ENCODE measurements at places on chromosomes 12 and 14.

- DNase-seq = no peak
Observed at GRCh38 chr14:41423503-41423902, 183.2 kb upstream of the LRFN5 start.

GRCh38 chr12:124730455-124730932 lies 133.2 kb downstream of the SCARB1 start:
- no peak for DNase-seq

DNA sequence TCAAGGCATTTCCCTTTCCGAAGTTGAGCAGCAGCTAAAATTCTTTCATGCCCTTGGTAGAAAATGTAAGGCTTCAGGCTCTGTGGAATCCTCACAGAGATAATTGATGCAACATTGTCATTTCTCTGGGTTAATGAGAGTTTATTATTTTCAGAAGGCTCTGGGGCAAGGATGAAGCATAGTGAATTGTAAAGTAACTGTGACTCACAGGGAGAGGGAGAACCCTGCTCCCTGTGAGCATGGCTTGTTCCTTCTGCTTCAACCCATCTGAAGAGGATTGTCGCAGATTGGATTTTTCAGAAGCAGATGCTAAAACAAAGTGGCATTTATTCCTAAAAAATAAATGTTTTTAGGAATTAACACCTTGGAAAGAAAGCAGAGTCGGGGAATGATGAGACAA lies 41.2 kb downstream of the APOBEC1 start:
- no peak for DNase-seq

GRCh38 chr12:75690296-75690955 lies 179.0 kb upstream of the KRR1 start:
- DNase-seq = no peak

- no peak for DNase-seq
Observed at GRCh38 chr14:22797017-22797917, 18.0 kb downstream of the SLC7A7 start.

DNA sequence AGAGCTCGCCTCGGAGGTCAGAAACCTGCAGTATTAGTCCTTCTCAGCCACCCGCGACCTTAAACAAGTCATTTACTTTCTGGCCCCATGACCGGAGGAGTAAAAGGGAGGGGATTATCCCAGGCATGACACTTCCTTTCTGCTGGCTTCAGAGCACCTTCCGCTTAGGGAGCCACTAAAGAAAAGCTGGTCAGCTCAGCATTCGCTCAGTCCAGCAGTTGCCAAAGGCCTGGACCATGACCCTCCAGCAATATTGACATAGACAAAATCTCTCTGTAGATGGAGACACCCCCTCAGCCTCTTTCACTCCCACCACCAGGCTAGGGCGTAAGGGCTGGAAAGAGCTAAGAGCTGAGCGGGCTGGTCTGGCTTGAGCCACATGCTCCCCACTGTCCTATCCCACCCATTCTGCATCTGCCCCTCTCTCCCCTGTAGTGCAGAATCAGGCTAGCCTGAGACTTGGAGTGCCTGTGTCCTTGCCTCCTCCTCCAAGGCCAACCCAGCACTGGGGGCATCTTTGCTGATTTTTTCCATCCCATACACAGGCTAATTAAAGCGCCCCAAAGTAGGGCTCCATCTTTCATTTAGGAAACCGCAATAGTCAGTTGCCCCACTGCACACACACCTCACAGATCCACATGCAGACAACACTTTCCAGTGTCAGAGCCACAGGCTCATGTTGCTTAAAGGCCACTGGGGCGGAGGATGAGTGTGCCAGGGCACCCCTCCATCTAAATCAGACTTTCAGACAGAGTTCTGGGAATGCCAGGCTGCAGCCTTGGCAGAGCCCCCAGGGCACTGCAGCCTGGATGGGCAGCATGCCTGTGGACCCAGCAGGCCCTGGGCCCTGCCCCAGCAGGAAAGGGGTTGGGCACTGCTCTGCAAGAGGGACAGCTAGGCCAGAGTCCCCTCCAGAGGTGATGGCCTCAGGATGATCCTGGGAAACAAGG lies 4.0 kb upstream of the CPNE6 start:
- no peak for DNase-seq

DNA sequence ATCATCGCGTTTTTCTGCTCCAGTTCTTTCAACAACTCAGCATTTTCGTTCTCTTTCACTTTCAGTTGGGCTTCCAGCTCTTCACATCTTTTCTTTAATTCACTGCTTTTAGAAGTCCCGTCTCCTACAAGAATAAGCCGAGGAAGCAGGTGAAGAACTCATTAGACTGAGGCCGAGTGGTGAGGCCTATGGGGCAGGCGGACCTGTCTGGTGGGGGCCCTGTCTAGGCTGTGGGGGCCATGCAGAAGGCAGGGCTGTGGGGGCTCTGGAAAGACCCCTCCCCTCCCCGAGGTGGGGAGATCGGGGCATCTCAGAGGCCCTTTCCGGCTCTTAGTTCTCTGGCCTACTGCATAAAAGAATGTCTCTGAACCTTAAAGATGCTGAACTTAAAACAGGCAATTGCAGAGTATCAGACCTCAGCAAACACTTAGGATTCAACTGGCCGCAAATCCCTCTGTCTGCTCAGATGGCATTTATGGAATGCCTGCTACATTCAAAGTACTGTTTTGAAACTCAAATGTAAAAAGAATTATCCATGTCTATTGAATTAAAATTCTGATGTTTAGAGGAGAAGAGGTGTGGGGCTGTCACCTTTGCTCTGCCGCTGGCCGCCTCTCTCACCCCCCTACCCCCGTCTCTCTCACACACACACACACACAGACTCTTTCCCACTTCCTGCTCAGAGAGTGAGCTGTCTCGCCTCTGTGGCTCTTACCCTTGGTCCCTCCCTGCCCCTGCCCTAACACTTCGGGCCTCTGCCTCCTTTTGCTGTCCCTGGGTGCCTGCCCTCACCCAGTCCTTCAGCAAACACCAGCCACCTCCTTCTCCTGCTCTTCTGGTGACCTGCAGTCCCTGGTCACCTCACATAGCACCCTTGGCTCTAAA lies 34.7 kb downstream of the CCDC92 start:
- peak; percentile 15 for DNase-seq

- no peak for DNase-seq
Observed at GRCh38 chr14:50954811-50955372, 10.6 kb upstream of the PYGL start.

- no peak for DNase-seq
Observed at GRCh38 chr14:97640031-97640430, 842.8 kb downstream of the VRK1 start.

DNA sequence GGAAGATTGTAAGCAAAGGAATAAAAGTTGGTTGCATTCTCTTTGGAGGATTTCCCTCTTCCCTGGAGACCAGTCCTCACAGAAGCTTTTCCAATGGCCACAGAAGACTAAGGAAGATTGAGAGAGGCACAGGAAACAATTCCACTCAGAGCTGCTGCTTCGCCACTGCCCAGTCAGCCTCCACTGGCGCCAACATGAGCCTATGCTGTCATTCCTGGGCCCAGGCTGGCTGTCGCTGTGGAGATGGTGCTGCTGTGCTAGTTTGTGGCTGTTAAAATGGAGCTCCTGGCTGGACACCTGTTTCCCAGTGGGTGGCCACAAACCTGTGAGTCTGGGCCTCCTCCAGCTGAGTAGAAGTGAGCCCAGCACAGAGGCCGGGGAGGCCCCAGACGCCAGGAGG lies 6.6 kb downstream of the P2RX7 start:
- DNase-seq = no peak

DNA sequence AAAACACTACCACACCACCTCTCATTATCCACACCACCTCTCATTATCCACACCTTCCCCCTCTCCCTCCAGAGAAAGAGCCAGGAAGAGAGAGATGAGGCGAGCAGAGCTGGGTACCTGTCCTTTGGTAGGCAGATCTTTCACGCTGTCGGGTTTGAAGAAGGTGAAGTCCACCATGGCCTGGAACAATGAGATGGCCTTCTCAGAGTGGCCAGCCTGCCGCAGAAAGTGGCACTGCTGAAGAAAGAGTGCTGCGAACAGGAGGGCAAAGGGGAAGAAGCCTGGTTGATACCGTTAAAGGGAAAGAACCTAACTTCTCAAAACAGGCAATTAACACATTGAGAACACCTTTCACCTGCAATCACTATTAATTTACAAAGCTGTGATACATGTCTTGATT lies 30.6 kb downstream of the NRDE2 start:
- no peak for DNase-seq

GRCh38 chr12:101616027-101616494 lies 21.3 kb downstream of the MYBPC1 start:
- DNase-seq = no peak

- no peak for DNase-seq
Observed at GRCh38 chr12:15887043-15887817, 5.0 kb downstream of the STRAP start.

DNA sequence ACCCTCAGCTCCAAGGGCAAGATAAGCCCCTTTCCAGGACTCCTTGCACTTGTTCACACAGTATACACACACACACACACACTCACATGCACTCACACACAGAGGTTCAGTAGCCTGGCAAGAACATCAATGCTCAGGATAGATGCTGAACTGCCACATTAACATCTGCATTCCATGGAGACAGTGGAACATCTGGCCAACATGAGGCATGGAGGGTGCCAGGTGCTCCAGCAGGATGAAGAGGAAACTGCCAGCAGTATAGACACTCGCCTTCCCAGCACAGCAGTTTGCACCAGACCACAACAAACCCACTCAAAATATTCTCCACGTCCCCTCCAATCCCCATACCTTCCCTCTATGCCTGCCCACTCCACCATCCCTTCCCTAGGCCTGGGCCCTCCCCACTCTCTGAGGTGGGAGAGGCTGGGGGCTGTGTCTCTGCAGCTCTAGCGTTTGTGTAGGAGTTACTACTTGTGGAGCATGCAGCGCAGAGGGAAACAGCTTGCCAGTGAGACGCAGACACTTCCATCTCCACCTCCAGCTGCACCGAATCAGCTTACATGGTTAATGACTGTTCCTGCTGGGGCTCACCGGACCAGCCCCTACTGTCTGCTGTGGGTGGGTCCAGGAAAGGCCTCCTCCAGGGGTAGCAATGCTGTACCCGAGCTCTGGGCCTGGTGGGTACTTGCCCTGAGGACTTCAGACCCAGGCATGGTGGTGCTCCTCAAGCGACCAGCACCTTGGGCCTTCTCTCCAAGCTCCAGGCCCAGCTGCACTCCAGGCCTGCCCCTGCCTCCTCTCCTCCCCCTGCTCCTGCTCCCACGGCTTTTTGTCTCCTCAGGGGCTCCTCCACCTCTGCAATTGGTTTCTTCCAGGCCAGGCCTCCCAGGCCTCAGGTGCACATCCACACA lies 18.6 kb upstream of the PLEKHG3 start:
- DNase-seq = no peak

DNA sequence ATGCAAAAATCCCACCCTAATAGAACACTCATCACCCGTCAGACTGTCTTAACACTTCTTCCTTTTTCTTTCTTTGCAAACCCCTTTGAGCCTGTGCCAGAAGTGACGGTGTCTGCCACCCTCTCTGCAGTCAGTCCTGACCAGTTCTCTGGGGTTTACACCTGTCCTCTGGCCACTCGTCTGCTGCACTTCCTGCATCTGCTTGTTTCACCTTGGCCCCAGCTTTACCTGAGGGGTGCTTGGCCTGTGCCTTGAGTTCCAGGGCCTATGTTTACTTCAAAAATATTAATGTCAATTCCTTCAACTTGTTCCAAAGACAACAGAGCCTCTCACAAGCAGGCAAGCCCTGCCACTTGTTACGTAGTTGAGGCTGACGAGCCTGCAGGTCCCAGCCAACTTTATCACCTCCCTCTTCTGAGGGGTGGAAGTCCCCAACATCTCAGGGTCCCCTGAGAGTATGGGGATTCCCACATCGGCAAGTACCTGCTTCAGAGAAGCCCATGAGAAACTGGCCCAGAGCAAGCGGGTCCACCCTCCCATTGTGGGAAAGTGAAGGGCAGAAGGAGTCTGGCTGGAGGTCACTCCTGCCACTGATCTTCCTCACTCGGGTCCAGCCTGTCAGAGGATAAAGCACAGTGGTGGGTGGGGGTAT lies 205.4 kb downstream of the DAD1 start:
- DNase-seq = no peak
